GM13977 (cell line): ENCODE measurements at places on chromosomes 12 and 14.

- DNase-seq: no peak
Observed at GRCh38 chr12:114945351-114945750, 261.4 kb upstream of the TBX3 start.

- no peak for DNase-seq
Observed at GRCh38 chr14:40487824-40488223, 1055.6 kb upstream of the FBXO33 start.

GRCh38 chr14:68412505-68413465 lies 380.1 kb downstream of the ZFP36L1 start:
- no peak for DNase-seq

DNA sequence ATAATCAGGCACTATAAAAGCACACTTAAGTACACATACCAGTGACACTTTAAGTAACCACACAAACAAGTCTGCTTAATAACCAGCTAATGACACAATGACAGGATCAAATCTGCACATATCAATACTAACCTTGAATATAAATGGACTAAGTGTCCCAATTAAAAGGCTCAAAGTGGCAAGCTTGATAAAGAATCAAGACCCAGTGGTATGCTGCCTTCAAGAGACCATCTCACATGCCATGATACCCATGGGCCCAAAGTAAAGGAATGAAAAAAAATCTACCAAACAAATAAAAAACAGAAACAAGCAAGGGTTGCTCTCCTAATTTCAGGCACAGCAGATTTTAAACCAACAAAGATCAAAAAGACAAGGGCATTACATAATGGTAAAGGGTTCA lies 470.4 kb downstream of the TRHDE start:
- DNase-seq: no peak

GRCh38 chr14:104011824-104012517 lies 69.6 kb upstream of the RD3L start:
- DNase-seq: no peak

GRCh38 chr14:85897808-85898207 lies 367.9 kb downstream of the FLRT2 start:
- no peak for DNase-seq

DNA sequence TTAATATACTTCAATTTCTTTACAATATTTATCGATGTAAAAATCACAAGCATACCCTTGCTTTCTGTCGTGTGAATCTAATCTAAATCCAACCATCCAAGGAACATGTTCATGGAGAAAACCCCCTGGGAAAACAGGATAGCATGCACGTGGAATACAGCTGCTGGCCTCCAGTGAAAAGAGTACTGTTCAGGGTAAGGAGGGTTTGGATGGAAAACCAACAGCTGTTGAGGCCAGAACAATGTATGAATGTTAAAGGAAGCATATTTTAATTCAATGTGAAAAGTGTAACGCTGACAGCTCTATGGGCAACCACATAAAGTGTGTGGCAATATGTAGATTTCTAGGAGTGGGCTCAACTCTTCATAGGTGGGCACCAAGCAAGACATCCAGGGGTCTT lies 344.0 kb downstream of the TMEM132D start:
- no peak for DNase-seq

GRCh38 chr12:108803428-108804105 lies 53.8 kb downstream of the SSH1 start:
- DNase-seq: peak; percentile 88

GRCh38 chr12:31023271-31023724 lies 50.4 kb upstream of the DDX11 start:
- no peak for DNase-seq

GRCh38 chr14:60965402-60965801 lies 15.5 kb downstream of the TRMT5 start:
- DNase-seq: no peak

DNA sequence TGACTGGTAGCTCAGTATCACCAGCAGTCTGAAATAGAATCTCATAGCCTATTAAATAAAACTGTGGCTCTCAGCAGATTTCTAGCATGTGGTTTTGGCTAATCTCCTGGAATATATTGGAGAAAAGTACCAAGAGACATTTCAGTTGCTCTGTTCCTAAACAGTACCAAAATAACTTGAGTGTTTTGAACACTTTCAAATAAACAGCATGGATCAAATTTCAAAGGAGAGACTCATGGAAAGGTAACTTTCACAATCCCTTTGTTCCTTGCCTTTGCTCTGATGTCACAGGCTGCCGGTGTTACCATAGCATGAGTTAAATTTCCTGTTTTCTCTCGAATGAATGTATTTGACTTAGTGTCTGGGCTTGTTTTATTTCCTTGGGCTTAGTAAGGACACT lies 3.4 kb downstream of the ARG2 start:
- DNase-seq: no peak

GRCh38 chr14:44988694-44989093 lies 26.7 kb downstream of the TOGARAM1 start:
- DNase-seq: no peak

DNA sequence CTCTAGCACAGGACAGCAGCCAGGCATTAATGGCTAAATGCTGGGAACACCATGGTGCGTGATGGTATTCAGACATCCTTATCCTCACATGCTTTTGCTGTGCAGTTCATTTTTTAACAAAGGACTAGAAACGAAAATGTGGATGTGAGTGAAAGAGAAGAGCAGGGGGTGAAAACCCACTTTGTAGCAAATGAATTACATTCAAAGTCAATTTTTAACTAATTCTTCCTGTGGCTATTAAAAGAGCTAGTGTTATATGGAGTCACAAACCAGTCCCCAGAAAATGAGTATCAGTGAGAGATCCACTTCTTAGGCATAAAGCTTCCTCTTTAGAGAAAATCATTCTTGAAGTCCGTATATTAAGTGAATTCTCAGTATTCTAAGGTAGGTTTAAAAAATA lies 592.0 kb upstream of the LMO3 start:
- no peak for DNase-seq

- DNase-seq: no peak
Observed at GRCh38 chr14:39430762-39431415, 1.3 kb downstream of the FBXO33 start.

GRCh38 chr12:105025890-105026289 lies 39.8 kb downstream of the NOPCHAP1 start:
- DNase-seq: no peak

DNA sequence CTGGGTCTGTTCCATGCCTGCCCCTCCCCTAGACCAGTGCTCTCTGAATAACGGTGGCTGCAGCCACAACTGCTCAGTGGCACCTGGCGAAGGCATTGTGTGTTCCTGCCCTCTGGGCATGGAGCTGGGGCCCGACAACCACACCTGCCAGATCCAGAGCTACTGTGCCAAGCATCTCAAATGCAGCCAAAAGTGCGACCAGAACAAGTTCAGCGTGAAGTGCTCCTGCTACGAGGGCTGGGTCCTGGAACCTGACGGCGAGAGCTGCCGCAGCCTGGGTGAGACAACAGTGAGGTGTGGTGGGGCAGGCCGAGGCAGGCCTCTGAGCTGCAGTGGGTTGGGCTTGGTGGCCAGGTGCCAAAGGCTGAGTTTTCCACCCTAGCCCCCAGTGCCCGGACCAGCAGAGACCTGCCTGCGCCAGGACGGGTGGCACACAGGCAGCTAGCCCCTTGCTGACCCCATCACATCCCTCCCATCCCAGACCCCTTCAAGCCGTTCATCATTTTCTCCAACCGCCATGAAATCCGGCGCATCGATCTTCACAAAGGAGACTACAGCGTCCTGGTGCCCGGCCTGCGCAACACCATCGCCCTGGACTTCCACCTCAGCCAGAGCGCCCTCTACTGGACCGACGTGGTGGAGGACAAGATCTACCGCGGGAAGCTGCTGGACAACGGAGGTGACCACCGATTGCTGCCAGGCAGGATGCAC lies 28.2 kb upstream of the LRP1-AS start:
- no peak for DNase-seq

GRCh38 chr12:74185360-74185759 lies 352.3 kb upstream of the ATXN7L3B start:
- DNase-seq: no peak

DNA sequence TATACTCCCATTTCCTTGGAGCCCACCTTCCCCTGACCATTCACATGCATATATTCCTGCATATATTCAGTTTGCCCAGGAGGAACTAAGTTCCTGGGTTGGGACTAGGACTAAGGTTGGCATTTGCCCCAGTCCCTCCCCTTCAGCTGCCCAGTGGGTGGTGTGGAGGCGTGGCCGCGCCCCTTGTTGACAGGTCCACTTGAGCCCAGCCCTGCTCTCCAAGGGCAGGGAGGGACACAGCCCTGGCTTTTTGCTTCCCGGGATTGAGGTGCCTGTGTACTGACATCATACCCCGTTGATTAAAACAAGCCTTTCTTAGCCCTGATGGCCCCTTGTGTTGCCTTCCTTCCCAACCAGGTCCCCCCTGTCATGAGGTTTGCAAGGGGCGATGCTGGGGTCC lies 7.3 kb downstream of the ERBB3 start:
- DNase-seq: peak; percentile 2

- no peak for DNase-seq
Observed at GRCh38 chr12:70806043-70806442, 114.5 kb downstream of the PTPRR start.

DNA sequence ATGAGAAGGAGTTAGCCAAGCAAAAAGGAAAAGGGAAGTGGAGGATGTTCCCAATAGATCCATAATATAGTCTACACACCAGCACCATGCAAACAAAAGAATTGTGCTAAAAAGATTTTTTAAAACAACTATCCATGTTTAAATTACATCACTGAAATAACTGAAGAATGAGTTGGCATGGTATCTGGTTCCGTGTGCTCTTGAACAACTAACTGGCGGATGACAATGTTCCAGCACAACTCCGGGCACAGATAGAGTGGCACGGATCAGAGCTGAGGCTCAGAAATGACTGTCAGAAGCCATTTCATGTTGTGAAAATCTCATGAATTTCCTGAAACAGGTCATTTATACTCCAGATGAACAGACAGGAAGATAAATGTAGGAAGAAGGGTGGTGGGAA lies 153.1 kb downstream of the HMGA2 start:
- DNase-seq: no peak

GRCh38 chr12:9636150-9636850 lies 28.6 kb upstream of the KLRB1 start:
- no peak for DNase-seq

DNA sequence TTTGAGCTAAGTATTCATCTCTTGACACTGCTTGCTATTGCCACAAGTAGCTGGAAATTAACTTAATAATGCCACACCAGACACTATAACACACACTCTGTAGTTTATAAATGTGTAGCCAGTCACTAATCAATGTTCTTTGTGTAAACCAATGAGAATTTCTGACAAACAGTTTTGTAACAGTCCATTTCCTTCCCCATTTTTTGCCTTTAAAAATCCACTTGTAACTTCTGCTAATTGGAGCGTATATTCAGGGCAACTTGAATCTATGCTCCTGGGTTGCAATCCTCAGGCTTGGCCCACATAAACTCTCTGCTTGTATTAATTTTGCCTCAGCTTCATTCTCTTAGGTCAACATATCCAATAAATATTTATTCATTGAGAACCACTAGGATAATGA lies 125.0 kb upstream of the DHRS4 start:
- DNase-seq: no peak

DNA sequence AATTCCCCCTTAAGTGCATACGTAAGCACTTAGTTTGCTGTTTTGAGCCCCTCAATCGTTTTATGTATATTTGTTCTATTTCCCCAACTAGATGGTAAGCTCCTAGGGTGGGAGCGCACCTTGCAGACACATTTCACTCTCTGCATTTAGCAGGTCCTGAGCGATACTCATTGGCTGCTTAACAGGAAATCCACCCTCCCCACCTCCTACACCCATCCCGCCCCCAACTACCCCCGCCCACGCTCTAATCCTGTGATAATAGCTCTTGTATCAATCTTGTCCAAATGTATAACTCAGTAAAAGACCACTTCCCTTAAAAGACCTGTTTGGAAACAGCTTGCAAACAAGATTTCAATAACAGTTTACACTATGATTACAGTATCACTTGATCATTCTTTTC lies 8.1 kb downstream of the LPAR5 start:
- DNase-seq: no peak

- no peak for DNase-seq
Observed at GRCh38 chr14:105484069-105484996, 2.4 kb upstream of the CRIP1 start.

DNA sequence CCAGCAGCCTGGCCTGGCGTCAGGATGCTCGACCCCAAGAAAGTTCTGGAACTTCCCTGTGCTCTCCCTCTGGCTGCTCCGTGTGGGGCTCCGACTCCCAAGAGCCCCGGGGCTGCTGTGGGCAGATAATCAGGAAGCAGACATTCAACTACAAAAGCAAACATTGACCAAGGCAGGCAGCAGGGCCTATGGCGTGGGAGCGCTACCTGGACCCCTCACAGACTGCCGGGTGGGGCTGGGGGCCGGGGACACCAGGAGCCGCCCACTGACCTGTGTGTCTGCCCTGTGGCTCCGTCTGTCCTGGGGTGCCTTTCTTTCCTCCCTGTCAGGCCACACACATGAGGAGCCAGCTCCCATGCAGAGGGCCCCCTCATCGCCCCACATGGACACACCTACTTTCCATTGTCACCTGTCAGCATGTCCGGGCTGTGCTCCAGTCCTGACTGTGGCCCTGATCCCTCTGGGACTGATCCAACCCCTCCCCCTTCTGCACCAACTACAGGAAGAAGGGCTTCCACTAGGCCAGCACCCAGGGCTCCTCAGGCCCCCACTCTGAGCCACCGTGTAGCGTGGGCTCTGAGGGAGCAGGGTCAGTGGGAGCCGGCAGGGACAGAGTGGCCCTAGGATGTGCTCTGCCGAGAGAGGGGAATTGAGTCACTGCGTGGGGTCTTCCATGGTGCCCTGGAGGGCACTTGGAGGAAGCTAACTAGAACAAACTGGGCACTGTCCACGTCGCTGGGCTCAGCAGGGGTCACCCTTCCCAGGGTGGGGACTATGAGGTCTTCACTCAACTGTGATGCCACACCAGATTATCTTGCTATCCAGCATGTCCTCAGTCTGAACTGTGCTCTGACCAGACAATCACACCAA lies 215.4 kb upstream of the C14orf180 start:
- DNase-seq: no peak

DNA sequence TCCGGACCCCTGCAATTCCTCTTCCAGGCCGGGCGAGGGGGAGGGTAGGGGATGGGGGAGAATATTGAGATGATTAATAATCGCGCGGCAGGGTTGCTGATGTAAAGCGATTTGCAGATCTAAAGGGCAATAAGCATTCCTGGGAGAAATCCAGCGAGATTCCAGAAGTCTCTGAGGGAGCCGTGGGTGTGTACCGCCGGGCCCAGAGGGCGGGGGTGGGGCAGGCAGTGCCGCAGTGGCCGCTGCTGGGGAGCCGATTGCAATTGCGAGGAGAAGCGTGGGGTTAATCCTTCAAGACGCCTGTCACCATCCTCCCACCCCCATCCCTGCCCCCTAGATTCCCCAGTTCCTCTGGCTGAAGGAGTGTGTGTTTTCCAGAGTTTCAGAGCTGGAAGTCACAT lies 16.4 kb downstream of the FOS start:
- DNase-seq: no peak
